ENCODE measurements at places on chromosomes 7 and 10. TPM values are rescaled to one million over a fixed set of nuclear protein-coding genes. Genes with fewer than 3 reads are reported as not detected.

The RBP3 gene
- not detected for total RNA-seq

The RSPH10B2 gene
- 0.34 TPM for total RNA-seq

The COL17A1 gene
- 884 TPM for total RNA-seq

The TFEC gene
- total RNA-seq: under 0.01 TPM

The SERPINE1 gene
- 18.5 TPM for total RNA-seq

The SLC26A4 gene
- total RNA-seq: 0.68 TPM

The PGAM2 gene
- total RNA-seq: not detected

The PLPP4 gene
- total RNA-seq: 0.34 TPM

The BTBD16 gene
- 0.07 TPM for total RNA-seq

The SP8 gene
- total RNA-seq: 0.34 TPM

The CTAGE4 gene
- 0.14 TPM for total RNA-seq

The NPY4R2 gene
- total RNA-seq: not detected

The HOXA6 gene
- total RNA-seq: not detected

The ADAMTS14 gene
- 0.14 TPM for total RNA-seq

The MOGAT3 gene
- not detected for total RNA-seq

The CARD11 gene
- total RNA-seq: 2.4 TPM

The TNS3 gene
- total RNA-seq: 1.7 TPM

The SH2D4B gene
- total RNA-seq: under 0.01 TPM

The KLLN gene
- 0.34 TPM for total RNA-seq

The ITGB8 gene
- 7.9 TPM for total RNA-seq

The SNX10 gene
- total RNA-seq: 1.0 TPM

The LRRD1 gene
- total RNA-seq: under 0.01 TPM

The EXOSC1 gene
- total RNA-seq: 41.4 TPM

The SPDYE2 gene
- total RNA-seq: not detected

The MDFIC gene
- 7.5 TPM for total RNA-seq

The AOAH gene
- total RNA-seq: not detected

The GIMAP2 gene
- 0.21 TPM for total RNA-seq

The OR6B1 gene
- not detected for total RNA-seq

The GNB2 gene
- total RNA-seq: 130 TPM

The CLEC5A gene
- total RNA-seq: not detected

The FBXL15 gene
- 9.6 TPM for total RNA-seq

The SEMA3A gene
- 35.9 TPM for total RNA-seq

The GFRA1 gene
- total RNA-seq: under 0.01 TPM

The AKR1D1 gene
- total RNA-seq: not detected
